Stimulated activated CD8-positive, alpha-beta memory T cell treated with anti-CD3 and anti-CD28 coated beads, Interleukin-4, amount 100 ng/mL, for 24 hours (primary cell): ENCODE measurements at places on chromosomes 2 and 18.

GRCh38 chr2:208195531-208195930, 5.7 kb upstream of the C2orf80 start:
- no peak for DNase-seq

DNA sequence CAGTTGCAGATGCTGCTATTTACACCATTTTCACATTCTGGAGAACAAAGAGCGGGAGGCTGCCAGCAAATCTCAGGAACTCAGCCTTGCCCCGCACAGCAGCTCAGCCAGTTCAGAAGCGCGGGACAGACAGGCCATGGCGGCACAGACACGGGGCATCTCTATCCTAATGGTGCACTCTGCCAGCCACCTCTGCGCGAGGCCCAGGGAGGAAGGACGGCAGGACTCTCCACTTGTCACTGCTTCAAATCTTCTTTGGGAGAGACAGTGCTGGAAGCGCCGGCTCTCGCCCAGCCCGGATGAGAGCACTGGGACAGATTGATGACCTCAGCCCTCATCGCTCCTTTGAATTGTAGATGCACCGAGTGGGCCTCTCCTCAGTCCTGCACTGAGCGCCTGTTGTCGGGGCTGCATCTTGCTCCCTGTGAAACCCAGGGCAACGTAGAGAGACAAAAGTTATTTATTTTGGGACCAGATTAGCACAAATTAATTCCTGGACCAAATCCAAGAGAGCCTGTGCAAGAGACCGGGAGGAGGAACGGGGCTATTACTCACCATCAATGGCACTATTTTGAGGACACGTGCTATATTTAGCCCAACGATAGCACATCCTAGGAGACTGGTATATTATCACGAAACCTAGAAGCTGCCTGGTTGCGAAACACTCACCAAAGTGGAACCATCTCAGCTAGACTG, 211.4 kb upstream of the SMIM21 start:
- no peak for DNase-seq

GRCh38 chr2:219279916-219280516, 850 bp downstream of the DNAJB2 start:
- no peak for DNase-seq

DNA sequence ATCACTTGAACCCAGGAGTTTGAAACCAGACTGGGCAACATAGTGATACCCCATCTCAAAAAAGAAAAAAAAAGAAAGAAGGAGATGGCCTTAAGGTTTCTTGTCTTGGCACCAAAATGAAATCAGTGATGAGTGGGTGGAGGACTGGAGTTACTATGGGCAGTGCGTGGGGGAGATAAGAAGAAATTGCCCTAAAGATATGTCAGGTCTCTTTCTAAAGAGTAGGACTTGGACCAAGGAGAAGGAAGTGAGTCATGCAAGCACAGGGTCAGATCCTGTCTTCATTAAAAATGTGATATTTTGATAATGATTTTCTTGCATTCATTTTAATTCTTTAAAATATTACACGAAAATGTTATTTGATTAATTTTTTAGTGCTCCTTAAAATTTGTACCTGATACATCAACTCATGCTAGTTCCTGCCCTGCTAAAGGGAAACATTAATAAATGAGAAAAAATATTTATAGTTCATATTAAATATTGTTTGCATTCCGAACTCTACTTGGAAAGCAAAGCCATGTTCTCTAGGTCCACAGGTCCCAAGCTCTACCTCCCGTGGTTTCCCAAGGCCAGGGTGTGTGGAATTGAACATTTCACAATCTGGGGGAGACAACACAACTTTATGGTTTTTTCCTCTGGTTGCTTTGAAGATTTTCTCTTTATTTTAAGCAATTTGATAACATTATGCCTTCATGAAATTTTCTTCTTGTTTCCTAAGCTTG, 62.6 kb upstream of the CTLA4 start:
- no peak for DNase-seq

DNA sequence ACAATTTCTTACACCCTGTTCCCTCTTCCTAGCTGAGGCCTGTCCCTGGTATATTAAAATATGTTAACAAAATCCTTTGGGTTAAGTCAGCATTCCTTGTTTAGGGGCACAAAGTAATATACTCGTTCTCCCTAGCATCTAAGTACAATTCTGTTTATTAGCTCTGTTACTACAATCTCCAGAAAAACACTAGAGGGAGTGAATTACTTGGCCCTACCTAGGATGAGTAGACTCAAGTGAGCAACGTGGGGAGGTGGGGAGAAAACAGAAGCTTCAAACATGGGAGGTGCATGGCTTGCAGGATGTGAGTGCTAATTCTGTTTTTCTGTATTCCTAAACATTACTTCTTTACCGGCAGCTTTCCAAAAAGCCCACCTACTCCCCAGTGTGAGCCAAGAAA, 89.7 kb downstream of the FSIP2 start:
- DNase-seq, result no peak

- DNase-seq, result no peak
Measured at GRCh38 chr2:85439986-85440385, 21.5 kb downstream of the SH2D6 start.

DNA sequence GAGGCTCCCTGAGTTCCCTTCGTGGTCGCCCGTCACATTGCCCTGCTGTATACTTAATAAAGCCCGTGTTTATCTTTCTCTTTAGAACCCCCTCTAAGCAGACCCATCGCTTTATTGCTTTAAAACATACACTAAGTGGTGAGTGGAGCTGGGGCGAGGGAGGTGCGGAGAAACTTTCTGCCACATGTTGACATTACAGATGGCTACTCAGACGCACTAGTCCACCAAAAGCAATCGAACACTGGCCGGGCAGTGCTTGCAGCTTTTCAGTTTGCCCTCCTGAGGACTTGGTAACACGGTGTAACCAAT, 859 bp upstream of the COLEC12 start:
- no peak for DNase-seq

- no peak for DNase-seq
Measured at GRCh38 chr2:230828272-230828961, 36.3 kb upstream of the ITM2C start.

- peak; percentile 67 for DNase-seq
Measured at GRCh38 chr2:218367415-218368149, 10.9 kb downstream of the CATIP start.

- no peak for DNase-seq
Measured at GRCh38 chr18:40676668-40677067, 1278.4 kb upstream of the PIK3C3 start.

DNA sequence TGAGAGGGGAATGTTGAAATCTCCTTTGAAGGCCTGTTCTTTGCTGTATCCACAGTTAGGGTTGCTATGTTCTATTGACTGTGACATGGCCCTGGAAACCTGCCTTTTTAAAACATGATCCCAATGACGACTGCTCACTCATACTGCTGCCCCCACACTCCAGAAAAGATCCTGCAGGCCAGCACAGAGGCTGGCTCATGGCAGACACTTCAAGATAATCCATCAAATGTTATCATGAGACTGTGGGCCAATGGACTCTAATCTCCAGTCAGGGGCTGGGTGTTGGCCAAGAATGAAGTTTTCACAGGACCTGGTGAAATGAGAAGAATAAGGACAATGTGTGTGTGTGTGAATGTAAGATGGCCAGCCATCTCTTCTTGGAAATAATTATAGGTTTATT, 59.0 kb upstream of the THOC1 start:
- DNase-seq, result no peak

DNA sequence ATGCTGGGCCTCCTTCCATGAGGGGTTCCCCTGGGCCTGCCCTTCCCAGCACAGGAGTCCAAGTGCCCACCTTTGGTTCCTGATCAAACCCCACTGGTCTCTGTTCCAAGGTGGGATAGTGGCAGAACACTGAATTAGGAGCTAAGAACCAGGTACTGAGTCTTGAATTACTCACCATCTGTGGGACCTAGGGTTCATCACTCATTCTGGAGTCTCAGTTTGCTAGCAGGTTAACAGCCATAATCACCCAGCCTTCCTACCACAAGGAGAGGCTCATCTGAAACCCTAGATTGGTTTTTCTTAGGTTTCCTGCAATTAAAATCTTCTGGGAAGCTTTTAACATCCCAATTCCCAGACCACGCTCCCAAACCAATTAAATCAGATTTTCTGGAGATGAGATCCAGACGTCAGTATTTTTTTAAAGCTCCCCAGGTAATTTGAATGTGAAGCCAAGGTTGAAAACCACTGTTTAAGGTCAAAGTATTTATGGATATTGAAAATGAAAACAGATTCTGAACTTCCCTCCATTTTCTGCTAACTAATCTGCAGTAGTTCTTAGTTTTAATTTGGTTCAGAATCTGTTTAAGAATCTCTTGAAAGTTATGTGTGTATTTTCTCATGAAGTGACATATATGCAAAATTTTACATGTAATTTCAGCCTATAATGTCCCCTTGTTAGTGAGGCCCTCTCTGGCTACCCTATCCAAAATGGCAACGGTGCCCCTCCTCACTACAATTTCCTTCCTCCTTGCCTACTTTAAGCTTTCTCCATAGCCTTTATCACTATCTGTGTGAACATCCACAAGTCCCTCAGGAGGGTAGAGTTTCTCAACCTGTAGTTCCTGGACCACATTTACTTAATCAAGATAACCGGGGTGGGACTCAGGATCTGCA, 166.5 kb upstream of the CXCR4 start:
- no peak for DNase-seq

- no peak for DNase-seq
Measured at GRCh38 chr2:126655051-126655450, 907 bp upstream of the GYPC start.
